ENCODE measurements at places on chromosomes 16 and 17.
A peak's percentile ranks its signal among the peaks of the same experiment; 100 is the strongest.

DNA sequence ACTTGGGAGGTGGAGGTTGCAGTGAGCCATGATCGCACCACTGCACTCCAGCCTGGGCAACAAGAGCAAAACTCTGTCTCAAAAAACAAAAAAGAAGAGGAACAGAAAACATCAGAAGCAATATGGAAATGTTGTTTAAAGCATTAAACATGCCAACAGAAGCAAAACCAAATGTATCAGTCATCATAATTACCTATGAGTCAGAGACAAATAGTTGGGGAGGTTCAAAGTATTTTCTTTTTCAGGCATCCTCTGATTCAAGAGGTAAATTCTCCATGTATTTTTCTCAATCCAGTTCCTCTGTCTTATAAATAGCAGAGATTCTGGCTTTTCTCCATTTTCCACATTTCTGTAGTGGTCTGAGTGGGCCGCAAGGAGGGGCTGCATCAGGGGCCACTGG lies 2.1 kb upstream of the TM4SF5 start:
- H3K27me3 ChIP-seq, result peaks cover 8% of the 10 kb centered on the region
- DNase-seq, result no peak
- no peak overlapping the region for H3K4me3 ChIP-seq
- no peaks in the 10 kb centered on the region for H3K36me3 ChIP-seq

GRCh38 chr16:25052530-25052929 lies 37.4 kb upstream of the ARHGAP17 start:
- H3K27me3 ChIP-seq, result no peaks in the 10 kb centered on the region
- no peaks in the 10 kb centered on the region for H3K36me3 ChIP-seq
- peak overlapping the region; percentile 57 for H3K4me3 ChIP-seq

GRCh38 chr16:1929578-1930337 lies 11.5 kb upstream of the HS3ST6 start:
- H3K27me3 ChIP-seq, result peaks cover 1% of the 10 kb centered on the region
- H3K4me1 ChIP-seq, result peaks cover 2% of the 10 kb centered on the region
- no peak overlapping the region for H3K27ac ChIP-seq
- peak; percentile 99 for DNase-seq
- no peaks in the 10 kb centered on the region for H3K36me3 ChIP-seq
- peak overlapping the region; percentile 67 for H3K4me3 ChIP-seq

DNA sequence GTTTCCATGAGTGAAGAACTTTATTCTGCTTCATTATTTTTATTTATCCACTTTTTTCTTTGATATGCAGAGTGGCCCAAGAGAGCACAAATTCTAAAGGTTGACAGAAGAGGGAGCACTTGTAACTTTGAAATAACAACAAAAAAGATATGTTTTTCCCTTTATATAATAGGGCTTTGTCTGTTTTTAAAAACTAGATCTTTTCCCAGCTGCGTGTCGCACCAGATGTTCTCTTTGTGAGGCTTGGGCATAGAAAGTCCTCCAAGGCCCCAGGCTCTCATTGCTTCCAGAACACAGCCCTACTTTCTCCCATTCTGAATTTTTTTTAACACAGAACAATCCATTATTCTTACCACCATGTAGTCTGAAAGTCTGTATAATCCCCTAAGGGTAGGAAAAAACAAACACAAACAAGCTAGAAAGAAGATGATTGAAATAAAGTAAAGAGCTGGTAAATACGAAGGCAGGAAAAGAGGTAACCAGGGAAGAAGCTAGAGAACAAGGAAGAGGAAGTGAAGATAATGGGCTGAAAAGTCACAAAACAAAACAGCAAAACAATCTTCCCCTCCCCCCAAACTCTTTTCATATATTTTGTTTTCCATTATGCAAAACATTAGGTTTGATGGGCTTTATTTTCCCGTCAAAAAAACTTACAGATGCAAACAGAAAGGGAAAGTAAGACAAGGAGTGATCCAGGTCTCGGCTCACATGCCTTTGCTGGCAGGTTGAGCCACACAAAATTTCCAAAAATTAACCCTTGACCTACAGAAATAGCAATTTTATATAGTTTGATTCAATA lies 160.4 kb downstream of the ABCA8 start:
- DNase-seq, result no peak
- peaks cover 16% of the 10 kb centered on the region for H3K27me3 ChIP-seq
- H3K36me3 ChIP-seq, result no peaks in the 10 kb centered on the region
- H3K27ac ChIP-seq, result peak overlapping the region; percentile 70
- H3K4me3 ChIP-seq, result peak overlapping the region; percentile 74

GRCh38 chr17:4449736-4450135 lies 16.0 kb downstream of the SPNS3 start:
- no peak overlapping the region for H3K4me3 ChIP-seq
- H3K36me3 ChIP-seq, result no peaks in the 10 kb centered on the region
- no peak for DNase-seq
- H3K4me1 ChIP-seq, result no peaks in the 10 kb centered on the region
- no peak overlapping the region for H3K27ac ChIP-seq

DNA sequence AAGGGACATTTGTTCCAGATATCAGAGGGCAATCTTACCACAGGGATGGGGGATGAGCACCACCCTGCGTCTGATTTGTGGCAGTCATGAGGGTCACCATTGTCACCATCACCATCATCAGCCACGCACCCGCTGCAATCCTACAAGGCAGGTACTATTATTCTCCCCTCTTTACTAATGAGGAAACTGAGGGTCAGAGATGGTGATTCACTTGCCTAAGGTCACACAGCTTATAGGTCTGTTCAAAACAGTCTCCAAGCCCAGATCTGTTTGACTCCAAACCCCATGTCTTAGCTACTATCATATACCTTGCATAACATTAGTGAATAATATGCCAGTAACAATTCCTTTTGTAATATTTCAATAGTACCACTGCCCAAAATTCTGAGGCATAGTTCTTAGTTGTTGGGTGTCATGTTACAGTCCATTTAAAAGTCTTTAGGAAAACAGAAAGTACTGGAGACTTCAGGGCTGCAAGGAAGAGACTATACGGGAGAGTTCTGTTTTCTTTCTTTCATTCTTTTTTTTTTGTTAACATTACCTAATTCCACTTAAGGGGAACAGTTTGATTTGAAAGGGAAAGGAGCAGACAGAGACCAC lies 166.4 kb downstream of the C16orf95 start:
- no peak for DNase-seq
- no peak overlapping the region for H3K4me3 ChIP-seq
- H3K27me3 ChIP-seq, result no peaks in the 10 kb centered on the region
- no peak overlapping the region for H3K27ac ChIP-seq

DNA sequence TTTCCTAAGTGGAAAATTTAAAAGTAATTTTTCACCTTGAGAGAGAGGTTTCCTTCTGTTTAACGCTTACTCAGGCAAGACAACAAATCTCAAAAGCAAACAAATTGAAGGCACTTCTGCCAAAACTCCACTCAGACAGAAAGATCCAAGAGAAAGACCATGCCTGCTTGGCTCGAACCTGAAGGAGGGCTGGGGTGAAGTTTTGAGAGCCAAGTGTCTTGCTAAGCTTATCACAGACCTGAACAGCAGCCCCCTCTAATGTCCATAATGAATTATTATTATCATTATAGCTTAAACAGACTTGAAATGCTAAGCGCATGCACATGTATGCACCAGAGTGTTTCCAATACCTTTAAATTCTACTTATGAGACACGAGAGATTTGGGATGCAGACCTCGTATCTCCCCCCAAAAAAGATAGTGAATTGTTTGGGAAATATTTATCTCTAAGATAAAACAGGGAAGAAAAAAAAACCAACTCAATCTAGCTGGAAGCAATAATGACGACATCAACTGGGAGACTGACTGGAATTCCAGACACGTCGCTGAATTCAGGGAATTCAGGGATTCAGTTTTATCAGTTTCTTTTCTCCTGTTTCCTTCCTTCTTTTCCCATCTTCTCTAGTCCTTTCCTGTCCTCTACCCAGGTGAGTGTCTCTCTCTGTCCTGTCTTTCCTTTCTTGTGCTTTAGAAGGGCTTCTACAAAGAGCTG lies 473.2 kb downstream of the RBFOX1 start:
- H3K27ac ChIP-seq, result no peak overlapping the region
- no peaks in the 10 kb centered on the region for H3K27me3 ChIP-seq
- no peak overlapping the region for H3K4me3 ChIP-seq
- DNase-seq, result no peak

DNA sequence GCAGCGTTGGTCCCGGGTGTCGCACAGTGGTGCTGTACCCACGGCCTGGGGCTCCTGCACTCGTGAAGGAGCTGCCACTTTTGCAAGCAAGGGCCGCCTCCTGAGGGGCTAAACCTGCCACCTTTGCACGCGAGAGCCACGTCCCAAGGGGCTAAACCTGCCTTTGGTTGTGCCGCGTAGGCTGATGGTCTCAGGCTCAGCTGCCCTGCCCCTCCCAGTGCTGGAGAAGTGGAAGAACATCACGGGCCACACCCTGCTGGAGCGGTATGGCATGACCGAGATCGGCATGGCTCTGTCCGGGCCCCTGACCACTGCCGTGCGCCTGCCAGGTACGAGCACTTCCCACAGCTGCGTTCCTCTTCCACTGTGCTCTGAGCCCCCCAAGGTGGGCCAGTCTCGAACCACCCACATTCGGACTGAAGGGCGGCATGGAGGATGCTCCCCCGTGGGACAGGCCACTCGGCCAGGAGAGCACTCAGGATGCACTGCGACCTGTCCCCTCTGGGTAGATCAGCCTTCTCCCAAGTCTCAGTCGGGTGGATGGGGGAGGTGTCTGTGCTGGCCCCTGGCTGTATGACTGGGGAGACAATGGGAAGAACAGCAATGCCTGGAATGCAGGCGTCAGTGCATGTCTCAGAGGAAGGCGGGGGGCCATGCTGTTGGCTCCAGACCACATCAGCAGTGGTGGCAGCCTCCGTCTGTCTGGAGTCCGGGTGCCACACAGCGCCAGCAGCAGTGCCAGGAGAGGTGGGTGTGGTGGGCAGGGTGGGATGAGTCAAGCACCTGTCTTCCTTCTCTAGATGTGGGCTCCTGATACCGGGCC lies 20.7 kb downstream of the ACSF3 start:
- peaks cover 39% of the 10 kb centered on the region for H3K36me3 ChIP-seq
- peak overlapping the region; percentile 96 for H3K27ac ChIP-seq
- H3K4me3 ChIP-seq, result peak overlapping the region; percentile 83
- DNase-seq, result no peak
- no peaks in the 10 kb centered on the region for H3K27me3 ChIP-seq

DNA sequence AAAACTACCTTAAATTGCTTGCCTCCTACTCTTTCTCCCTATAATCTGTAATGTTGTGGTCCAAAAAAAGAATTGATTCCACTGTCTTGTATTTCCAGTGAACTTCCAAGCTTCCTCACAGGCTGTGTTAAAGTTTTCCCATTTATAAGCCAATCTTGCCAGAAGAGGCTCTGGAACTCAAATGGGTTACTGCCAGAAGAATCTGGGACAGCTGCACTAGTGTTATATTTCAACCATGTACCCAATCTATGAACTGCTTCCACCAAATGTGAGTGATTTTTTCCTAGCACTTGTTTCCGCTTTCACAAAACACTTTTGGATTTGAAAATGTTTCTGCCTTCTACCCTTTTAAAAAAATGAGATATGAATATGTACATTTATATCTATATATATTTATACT lies 1.8 kb downstream of the CCDC43 start:
- no peak overlapping the region for H3K27ac ChIP-seq
- H3K27me3 ChIP-seq, result peaks cover 2% of the 10 kb centered on the region
- peaks cover 30% of the 10 kb centered on the region for H3K36me3 ChIP-seq
- DNase-seq, result no peak
- H3K4me3 ChIP-seq, result no peak overlapping the region

- H3K27ac ChIP-seq, result no peak overlapping the region
- peaks cover 40% of the 10 kb centered on the region for H3K27me3 ChIP-seq
- H3K4me3 ChIP-seq, result no peak overlapping the region
- H3K36me3 ChIP-seq, result no peaks in the 10 kb centered on the region
These were observed 3.3 kb downstream of the BCAR1 start for GRCh38 chr16:75248142-75248535.

GRCh38 chr16:29712809-29713208 lies 33.0 kb downstream of the C16orf54 start:
- H3K27ac ChIP-seq, result no peak overlapping the region
- no peak overlapping the region for H3K4me3 ChIP-seq
- H3K4me1 ChIP-seq, result peaks cover 10% of the 10 kb centered on the region
- peaks cover 19% of the 10 kb centered on the region for H3K27me3 ChIP-seq

GRCh38 chr16:86517652-86518258 lies 7.4 kb downstream of the FOXF1 start:
- H3K27ac ChIP-seq, result no peak overlapping the region
- H3K36me3 ChIP-seq, result no peaks in the 10 kb centered on the region
- H3K27me3 ChIP-seq, result peaks cover 59% of the 10 kb centered on the region
- H3K4me3 ChIP-seq, result no peak overlapping the region
- H3K4me1 ChIP-seq, result peaks cover 2% of the 10 kb centered on the region

- no peak for DNase-seq
- no peaks in the 10 kb centered on the region for H3K36me3 ChIP-seq
- peaks cover 2% of the 10 kb centered on the region for H3K27me3 ChIP-seq
- H3K4me3 ChIP-seq, result no peak overlapping the region
These were observed 238.1 kb upstream of the MAF start for GRCh38 chr16:79838496-79839259.

DNA sequence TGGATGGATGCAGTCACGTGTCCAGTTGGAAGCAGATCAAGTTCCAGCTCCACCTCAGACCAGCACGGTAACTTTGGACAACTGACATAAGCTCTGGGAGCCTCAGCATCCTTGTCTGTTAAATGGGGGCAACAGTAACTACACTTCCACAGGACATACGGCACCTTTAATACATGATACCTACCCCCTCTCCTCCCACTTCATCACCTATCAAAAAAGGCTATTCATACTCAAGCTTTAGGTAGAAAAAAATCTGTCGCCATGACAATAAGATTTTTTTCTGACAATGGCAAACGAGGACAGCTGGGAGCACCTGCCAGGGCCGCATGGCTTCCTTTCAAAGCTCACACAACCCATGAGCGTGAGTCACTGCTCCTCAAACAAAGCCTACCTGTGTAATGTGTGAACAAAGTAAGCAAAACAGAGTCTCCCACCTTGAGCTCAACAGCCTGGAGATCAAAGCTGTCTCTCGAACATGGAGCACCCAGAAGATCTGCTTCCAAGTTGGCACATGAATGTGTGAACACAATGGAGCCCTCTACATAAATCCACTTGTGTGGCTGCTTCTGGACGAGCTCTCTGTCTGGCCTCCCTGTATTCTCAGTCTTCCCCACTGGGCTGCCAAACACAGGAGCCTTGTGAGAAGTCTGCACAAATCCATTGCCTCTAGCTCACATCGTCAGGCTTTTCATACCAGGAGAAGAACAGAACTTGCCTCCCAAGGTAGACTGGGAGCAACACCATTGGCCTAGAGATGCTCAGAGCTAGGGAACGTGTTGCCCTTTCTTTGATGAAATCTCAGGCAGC lies 459.7 kb downstream of the SOX9 start:
- no peak overlapping the region for H3K4me3 ChIP-seq
- H3K27ac ChIP-seq, result no peak overlapping the region
- peaks cover 17% of the 10 kb centered on the region for H3K27me3 ChIP-seq
- no peaks in the 10 kb centered on the region for H3K4me1 ChIP-seq
- H3K36me3 ChIP-seq, result no peaks in the 10 kb centered on the region
- no peak for DNase-seq

- no peaks in the 10 kb centered on the region for H3K27me3 ChIP-seq
- H3K27ac ChIP-seq, result peak overlapping the region; percentile 76
- peak overlapping the region; percentile 65 for H3K4me3 ChIP-seq
- H3K36me3 ChIP-seq, result no peaks in the 10 kb centered on the region
- peak; percentile 57 for DNase-seq
These were observed 126.3 kb downstream of the ZFHX3 start for GRCh38 chr16:72921620-72922019.
